ENCODE measurements at places on chromosomes 7 and 10.

DNA sequence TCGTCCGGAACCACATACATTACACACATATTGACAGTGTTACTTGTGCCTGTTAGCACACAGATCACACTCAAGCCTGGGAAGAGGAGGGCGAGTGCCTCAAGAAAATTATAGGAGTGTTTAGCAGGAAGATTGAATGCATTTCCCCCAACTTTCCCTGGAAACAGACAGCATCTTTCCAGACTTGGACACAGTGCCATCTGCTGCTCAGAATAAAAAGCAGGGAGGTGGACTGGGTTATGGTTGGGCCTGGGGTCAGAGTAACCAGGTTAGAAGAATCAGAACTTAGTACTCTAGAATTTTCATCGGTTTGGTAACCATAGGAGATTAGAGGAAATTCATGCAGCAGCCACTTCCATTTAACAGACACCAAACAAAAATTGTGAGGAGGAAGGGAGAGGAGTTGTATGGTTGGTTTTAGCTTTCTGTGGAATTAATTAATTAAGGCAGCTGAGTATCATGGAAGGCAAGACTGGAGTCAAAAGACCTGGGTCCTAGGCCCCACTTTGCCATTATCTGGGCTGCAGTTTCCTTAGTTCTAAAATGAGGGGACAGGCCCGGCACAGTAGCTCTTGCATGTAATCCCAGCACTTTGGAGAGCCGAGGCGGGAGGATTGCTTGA, 43.4 kb upstream of the OPTN start:
- DNase-seq, result no peak

DNA sequence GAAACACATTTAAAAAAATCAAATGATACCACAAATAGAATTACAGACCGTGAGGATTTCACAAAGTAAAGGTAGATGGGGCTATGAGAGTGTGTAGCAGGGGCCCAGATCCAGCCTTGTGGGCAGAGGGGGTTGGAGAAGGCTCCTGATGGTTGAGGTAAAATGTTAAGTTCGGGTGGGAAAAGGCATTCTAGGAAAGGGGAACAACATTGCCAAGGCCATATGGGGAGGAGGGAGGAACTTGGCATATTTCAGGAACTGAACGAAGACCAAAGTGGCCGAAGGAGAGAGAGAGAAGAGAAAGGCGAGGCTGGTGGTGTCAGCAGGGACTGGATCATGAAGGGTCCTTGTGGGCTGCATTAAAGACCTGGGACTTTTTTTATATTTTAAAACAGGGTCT, 98.9 kb downstream of the CARD11 start:
- no peak for DNase-seq

- no peak for DNase-seq
Observed at GRCh38 chr7:70500261-70500660, 631.7 kb upstream of the GALNT17 start.

GRCh38 chr10:69850440-69850839, 48.7 kb downstream of the COL13A1 start:
- no peak for DNase-seq

- DNase-seq, result no peak
Observed at GRCh38 chr10:8088504-8088903, 34.0 kb downstream of the GATA3 start.

GRCh38 chr10:32318476-32318896, 28.5 kb downstream of the EPC1 start:
- DNase-seq, result no peak
